Gastroesophageal sphincter (tissue), 4 donors: ENCODE measurements at places on chromosomes 7 and 10. TPM values are rescaled to one million over a fixed set of nuclear protein-coding genes. Genes with fewer than 3 reads are reported as not detected.

- no peak overlapping the region for H3K27ac ChIP-seq
- H3K36me3 ChIP-seq = no peaks in the 10 kb centered on the region
- no peaks in the 10 kb centered on the region for H3K4me1 ChIP-seq
- no peak overlapping the region for H3K4me3 ChIP-seq
- no peak for ATAC-seq
- peaks cover 6% of the 10 kb centered on the region for H3K27me3 ChIP-seq
Measured at GRCh38 chr10:110445871-110446270, 51.8 kb upstream of the DUSP5 start.

DNA sequence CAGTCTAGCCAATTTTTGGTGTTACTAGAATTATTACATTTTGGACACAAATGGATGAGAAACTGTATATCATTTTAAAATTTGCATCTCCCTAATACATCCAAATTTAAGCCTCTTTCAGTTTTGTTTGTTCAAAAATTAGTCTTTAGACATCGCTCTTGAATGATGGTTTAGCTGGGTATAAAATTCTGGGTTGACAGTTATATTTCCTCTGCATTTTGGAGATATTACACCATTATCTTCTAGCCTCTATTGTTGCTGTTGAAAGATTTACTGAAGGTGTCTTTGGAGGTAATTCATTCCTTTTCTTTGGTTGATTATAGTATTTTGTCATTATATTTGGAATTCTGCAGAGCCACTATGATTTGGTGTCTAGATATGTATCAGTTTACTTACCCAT lies 116.5 kb downstream of the COL26A1 start:
- H3K4me1 ChIP-seq = no peaks in the 10 kb centered on the region
- ATAC-seq = no peak
- H3K4me3 ChIP-seq = no peak overlapping the region
- H3K27ac ChIP-seq = no peak overlapping the region
- no peaks in the 10 kb centered on the region for H3K27me3 ChIP-seq

DNA sequence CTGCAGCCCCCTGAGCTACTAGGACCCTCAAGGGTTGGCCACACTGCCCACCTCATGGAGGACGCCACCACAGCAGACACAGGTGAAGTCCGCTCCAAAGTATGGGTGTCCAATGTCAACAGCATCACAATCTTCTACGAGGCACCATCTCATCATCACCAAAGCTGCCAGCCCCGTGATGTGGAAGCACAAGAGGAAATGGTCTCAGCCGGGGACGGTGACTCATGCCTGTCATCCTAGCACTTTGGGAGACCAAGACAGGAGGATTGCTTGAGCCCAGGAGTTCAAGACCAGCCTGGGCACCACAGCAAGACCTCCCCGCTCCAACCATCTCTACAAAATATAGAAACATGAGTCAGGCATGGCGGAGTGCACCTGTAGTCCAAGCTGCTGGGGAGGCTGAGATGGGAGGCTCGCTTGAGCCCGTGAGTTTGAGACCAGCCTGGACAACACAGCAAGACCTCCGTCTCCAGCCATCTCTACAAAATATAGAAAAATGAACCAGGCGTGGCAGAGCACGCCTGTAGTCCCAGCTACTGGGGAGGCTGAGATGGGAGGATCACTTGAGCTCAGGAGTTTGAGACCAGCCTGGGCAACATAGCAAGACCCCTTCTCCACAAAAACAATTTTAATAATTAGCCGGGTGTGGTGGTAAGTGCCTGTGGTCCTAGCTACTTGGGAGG lies 48.8 kb upstream of the MYL10 start:
- no peak overlapping the region for H3K27ac ChIP-seq
- H3K4me1 ChIP-seq = no peaks in the 10 kb centered on the region
- no peaks in the 10 kb centered on the region for H3K36me3 ChIP-seq
- no peak for ATAC-seq
- H3K27me3 ChIP-seq = no peaks in the 10 kb centered on the region

- no peaks in the 10 kb centered on the region for H3K4me1 ChIP-seq
- no peak overlapping the region for H3K4me3 ChIP-seq
- peaks cover 10% of the 10 kb centered on the region for H3K27me3 ChIP-seq
Measured at GRCh38 chr10:28744069-28744768, 66.9 kb downstream of the BAMBI start.

The TECPR1 gene
- total RNA-seq = 18.6 TPM

The PDK4 gene
- total RNA-seq = 409 TPM

DNA sequence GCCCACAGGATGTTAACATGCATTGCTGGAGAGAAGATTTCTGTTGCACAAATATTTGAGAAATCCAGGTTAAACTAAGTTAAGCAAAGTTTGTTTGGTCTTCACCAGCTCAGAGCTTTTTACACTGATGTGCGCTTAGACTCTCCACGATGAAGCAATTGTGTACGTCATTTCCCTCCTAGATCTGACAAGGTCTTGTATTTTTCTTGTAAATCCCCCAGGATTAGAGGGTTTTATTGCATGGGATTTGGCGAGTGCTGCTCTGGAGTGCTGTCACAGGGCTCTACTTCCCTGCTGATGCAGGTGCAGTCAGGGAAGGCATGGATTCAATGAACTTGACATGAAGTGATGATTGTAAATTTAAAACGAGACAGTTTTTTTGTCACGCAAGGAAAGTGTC lies 173.3 kb downstream of the PDE1C start:
- H3K27ac ChIP-seq = no peak overlapping the region
- ATAC-seq = no peak
- H3K4me1 ChIP-seq = no peaks in the 10 kb centered on the region
- no peak overlapping the region for H3K4me3 ChIP-seq
- no peaks in the 10 kb centered on the region for H3K27me3 ChIP-seq
- H3K36me3 ChIP-seq = no peaks in the 10 kb centered on the region
